ENCODE measurements at places on chromosomes 6 and 20.

- no peak for DNase-seq
These were observed 41.6 kb upstream of the DSE start for GRCh38 chr6:116329156-116329555.

- no peak for DNase-seq
These were observed 8.0 kb upstream of the TNFRSF6B start for GRCh38 chr20:63688228-63689045.

DNA sequence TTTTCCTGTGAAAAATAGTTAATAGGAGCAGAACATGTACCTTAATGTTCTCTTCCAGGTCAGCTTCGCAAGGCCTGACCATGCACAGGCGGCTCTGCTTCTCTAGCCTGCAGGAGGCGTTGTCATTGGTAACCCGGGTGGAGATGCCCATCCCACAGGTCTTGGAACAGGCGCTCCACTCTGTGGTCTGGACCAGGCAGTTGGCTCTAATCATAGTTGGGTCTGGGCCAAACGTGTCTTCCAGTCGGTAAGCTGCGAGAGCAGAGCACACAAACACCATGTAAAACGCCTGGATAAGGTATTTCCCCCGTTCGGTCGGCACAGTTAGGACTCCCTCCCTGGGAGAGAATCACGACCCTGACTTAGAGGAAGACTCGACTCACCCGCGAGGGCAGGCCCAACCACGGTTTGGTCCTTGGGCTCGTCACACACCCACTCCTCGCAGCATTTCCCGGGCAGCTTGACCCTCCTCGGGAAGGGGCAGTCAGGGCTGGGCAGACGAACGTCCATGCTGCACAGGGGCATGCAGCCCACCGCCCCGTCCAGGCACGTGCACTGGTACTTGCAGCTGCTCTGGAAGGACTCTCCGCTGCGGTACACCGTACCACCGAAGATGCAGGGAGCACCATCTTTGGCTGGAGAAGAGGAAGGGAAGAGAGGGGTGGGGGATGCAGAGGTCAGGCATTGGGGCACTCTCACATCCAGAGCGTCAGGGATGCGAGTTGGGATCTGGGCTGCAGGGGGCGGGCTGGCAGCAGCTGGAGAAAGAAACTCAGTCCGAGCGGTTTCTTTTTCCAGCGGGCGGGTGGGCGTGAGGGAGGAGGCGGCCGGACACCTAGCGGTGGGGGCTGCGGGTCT is 1.0 kb downstream of the CCN2 start:
- no peak for DNase-seq

DNA sequence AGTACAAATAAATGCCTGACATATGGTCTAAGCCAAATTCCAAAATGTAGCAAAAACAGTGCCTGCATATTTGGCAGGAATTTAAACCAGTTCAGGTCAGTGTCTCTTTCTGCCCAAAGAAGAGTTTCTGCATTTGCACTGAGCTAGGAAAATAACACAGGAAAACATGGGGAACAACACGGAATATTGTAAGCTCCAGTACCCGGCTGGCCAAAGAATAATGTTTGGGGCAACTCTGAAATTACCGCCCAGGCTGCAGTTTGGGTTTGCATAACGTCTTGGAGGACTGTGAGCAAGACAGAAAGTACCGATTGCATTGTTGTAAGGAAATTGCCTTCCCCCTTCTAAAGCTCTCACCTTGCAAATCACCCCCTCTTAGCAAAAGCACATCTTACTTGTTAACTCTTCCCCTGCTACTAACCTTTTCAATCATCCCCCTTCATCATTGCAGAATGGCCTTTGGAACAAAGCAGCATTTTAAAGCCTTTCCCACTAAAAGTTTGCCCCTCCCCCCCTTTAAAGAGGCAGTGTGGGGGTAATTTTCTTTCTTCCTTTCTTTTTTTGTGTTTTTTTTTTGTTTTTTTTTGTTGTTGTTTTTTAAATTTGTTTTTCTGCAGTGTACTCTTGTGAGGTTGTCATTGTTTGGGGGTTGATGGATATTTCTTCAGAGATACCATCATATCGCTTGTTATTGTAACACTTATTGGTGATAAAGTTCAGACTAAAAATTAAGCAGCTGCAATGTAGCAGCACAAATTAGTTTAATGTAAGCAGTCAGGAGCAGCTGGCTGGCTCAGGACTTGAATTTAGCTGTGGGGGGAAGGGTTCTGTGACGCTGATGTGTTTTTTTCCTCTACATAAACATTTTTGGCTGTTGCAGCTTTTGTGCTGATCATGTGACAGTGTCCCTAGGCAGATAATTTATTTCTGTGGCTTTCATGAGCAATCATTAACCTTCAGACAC is 100.0 kb upstream of the CITED2 start:
- no peak for DNase-seq

GRCh38 chr6:9405825-9406224 is 970.5 kb upstream of the SLC35B3 start:
- no peak for DNase-seq

GRCh38 chr6:61809004-61809595 is 476.9 kb downstream of the KHDRBS2 start:
- DNase-seq, result no peak

DNA sequence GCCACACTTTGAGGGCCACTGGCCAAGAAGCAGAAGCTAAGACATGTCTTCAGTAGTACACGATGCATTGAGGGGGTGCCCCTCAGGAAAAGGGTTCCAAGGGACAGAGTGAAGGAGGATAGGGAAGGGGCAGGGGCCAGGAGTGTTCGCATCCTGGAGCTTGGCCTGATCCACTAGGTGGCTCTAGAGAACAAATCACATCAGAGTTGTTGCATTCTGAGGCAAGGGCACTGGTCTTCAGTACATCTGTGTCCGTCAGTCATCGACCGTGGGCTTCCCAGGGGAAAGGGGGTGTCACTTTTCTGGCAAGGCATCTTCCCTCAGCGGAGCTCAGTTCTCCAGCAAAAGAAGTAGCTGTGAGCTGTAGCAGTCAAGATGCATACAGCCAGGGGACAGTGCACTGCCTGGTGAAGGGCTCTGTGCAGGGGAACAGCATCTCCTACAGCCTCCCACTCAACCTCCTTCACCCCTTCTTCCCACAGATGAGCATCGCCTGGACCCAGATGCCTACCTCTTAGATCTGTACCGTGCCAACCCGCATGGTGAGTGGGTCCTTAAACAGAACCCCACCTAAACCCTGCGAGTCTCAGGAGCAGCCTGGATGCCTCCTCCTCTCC is 47.8 kb downstream of the ARHGAP40 start:
- DNase-seq, result no peak

DNA sequence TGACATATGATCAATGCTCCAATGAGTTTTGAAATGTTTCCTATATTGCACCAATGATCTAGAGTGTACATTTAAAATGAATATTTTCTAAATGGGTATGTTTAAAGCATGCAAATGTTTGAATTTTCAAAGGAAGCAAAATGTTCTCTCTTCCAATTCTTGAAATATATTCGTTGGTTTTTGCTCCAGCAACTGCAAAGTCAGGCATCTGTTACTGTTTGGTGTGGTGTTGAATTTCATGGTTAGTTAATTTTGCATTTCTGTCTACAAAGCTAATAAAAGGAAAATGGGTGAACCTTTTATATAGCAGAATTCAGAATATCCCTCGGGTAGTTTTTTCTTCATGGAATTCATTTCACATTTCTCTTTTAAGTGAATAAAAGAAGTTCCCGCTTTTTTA is 1018.3 kb downstream of the GRIK2 start:
- DNase-seq, result no peak

DNA sequence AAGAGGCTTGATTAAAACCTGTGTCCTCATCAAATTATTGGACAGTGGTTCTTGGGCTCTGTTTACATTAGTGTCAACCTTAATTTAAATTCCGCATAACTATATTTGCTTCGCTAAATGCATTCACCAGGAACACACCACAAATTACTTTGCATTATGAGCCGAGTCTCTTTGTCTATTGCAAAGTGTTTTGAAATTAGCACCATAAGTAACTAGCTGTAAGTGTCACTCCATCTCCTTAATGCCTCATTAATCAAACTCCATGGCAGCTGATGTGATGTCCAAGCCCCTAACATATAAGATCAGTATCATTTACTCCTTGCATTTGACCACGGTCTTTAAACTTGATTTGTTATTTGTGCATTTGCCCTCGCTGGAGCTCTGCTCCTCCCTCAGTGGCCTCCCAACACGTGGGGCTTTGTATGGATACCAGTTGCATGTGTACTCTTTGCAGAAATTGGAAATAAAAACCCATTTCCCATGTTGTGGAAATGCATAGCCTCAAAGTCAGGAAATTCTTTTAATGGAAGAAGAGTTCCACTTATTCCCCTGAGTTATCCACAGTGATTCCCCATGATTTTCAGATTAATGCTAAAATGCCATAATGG is 24.6 kb downstream of the FOXA2 start:
- DNase-seq, result no peak

- DNase-seq, result no peak
These were observed 50.0 kb downstream of the RTN4IP1 start for GRCh38 chr6:106579281-106579680.

DNA sequence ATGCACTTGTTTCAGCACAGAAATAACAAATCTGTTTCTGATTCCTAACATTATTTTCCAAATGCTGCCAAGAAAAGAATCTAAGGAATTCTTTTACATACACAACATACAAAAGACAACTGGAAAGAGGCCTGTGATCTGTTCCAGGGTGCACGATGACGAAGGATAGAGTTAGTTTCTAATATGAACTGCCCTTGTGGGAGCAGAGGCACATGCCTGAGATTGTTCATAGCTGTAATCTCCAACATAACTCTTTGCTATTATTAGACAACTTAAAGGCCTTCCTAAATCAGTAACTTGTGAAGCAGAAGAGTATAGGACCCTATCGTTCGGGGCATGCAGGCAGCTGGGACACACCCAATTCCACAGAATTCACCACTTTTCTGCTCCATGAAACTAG is 41.2 kb upstream of the NHSL1 start:
- no peak for DNase-seq

DNA sequence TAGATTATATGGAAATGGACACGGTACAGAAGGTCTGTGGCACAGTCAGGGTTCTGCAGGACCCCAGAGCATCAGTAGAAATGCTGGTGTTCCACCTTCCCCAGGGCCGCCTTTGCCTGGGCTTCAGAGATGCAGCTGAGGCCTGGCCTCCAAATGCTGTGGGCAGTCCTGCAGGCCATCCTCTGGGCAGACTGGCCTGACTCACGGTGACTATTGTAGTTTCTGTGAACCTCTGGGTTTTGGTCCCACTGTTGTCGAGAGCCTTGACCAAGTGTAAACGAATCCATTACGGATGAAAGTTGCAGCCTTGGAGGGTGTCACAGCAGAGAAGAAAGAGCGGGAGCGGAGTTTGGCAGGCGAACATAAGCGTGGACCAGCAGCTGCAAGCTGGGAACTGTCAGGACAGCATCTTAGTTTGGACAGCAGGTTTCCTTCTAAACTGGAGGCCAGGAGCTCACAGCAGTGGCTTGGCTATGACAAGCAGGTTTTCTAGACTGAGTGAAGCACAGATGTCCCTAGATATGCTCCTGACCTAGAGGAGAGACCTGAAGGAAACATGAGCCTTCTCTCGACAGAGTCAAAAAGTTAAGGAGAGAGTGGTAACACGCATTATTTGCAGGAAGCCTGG is 46.2 kb upstream of the BCLAF1 start:
- no peak for DNase-seq

DNA sequence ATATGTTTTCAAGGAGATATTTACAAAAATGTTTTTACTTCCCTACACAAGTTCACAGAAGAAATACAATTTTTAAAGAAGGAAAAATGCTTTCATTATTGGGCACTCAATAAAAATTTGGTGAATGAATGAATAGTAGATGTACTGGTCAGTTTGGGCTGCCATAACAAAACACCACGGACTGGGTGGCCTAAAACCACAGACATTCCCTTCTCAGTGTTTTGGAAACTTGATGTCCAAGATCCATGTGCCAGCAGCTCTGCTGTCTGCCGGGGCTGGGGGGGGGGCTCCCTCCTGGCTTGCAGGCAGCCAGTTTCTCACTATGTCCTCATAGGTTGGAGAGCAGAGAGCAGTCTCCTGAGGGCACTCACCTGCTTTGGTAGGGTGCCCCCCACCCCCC is 62.0 kb downstream of the FAM120B start:
- no peak for DNase-seq

DNA sequence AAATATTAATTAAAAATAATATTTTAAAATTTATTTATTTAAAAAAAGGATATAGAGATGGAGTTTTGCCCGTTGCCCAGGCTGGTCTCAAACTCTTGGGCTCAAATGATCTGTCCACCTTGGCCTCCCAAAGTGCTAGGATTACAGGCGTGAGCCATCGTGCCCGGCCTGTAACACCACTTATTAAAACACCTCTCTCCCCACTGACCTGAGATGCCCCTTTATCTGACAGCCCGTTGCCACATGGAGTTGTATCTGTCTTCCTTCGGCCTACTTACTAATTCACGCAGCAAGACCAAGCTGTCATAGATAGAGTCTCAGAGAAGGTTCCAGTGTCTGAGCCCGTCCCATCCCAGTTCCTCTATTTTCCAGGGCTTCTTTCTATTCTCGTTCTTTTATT is 30.7 kb downstream of the KIF25 start:
- DNase-seq, result no peak

- DNase-seq, result peak; percentile 60
These were observed 12.9 kb upstream of the ZNF343 start for GRCh38 chr20:2521369-2522305.

- no peak for DNase-seq
These were observed 86.8 kb upstream of the MPC1 start for GRCh38 chr6:166469426-166469961.

- no peak for DNase-seq
These were observed 29.6 kb upstream of the VAPB start for GRCh38 chr20:58359441-58359840.

- DNase-seq, result no peak
These were observed 5.8 kb upstream of the KIF3B start for GRCh38 chr20:32271620-32272019.

GRCh38 chr6:147116056-147116455 is 88.2 kb upstream of the STXBP5 start:
- no peak for DNase-seq

- no peak for DNase-seq
These were observed 38.9 kb upstream of the CD2AP start for GRCh38 chr6:47438481-47439347.

DNA sequence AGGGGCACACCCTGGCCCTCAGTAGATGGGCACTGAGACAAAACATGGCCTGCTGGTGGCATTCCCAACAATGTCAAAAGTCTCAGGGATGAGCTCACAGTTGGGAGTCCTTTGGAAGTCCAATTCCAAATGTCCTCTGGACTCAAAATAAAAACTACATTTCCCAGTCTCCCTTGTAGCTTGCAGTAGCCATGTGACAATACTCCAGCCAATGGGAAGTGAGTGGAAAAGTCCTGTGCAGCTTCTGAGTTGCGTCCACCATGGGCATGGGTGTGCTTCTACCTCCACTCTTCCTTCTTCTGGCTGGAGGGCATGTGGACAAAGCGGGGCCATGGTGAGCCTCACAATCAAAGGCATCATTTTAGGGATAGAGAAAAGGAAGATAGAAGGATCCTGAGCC is 5.8 kb upstream of the ADAM33 start:
- DNase-seq, result no peak

- no peak for DNase-seq
These were observed 105.9 kb downstream of the MYB start for GRCh38 chr6:135286962-135287538.

DNA sequence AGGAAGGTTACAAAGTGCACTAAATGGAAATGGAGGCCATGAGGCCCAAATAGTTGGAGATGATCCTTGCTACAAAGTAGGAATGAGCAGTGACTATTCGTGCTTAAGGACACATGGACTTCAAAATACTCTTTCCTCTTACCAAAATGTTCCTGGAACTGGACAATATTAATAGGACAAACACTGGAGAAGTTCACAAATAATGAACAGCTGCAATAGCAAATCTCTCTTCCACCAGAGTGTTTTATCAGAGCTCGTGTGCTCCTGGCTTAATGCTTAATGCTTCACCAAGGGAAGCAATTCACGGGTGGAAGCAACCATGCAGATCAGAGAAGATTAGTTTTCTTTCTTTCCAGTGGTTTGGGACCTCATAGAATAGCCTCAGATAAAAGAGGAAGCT is 435.4 kb downstream of the BCKDHB start:
- no peak for DNase-seq

All from CD8-positive, alpha-beta T cell (primary cell).